ENCODE measurements at places on chromosomes 2 and 18.

DNA sequence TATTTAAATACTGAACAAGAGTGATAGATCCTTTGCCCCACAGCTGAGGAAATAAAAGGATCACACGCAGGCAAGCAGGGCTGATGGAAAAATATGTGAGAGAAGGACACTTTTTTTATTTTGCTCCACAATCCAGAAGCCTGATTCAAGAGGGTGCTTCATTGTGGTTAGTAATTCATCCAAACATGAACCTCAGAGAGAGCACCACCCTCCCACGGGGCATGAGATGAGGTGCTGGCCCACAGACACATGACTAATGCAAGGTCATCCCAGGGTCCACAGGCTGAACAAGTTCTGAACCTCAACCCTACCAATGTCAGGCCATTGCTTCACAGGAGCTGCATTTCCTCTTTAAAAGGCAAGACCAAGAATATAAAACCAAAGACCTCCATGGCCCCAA, 239.6 kb downstream of the MREG start:
- H3K4me1 ChIP-seq, result peaks cover 42% of the 10 kb centered on the region
- DNase-seq, result no peak
- no peak overlapping the region for H3K4me3 ChIP-seq

DNA sequence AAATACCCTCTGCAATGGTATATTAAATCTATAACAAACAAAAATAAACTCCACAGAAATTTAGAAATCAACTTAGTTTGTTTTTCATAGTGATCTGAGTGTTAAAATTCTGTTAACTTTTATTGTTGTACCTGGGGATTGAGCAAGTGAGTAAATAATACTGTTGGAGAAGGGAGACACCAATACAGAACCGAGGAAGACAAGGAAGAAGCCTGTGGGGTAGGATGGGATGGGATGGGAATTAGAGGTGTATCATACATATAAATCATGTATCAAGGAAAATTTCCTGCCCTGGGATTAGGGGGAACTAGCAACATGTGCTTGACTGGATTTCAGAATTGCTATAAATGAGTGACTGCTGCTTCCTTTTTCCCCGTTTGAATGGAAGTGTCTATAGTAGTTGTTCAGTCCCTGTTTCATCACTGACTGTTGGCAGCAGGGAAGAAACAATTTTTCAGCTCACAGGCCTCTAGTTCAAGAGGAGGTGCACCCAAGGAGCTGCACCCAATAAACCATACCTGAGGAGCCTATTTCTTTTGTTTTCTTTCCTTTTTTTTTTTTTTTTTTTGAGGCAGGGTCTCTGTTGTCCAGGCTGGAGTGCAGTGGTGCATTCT, 53.1 kb downstream of the SP110 start:
- H3K4me3 ChIP-seq, result no peak overlapping the region
- no peak overlapping the region for H3K27ac ChIP-seq
- H3K27me3 ChIP-seq, result no peaks in the 10 kb centered on the region

DNA sequence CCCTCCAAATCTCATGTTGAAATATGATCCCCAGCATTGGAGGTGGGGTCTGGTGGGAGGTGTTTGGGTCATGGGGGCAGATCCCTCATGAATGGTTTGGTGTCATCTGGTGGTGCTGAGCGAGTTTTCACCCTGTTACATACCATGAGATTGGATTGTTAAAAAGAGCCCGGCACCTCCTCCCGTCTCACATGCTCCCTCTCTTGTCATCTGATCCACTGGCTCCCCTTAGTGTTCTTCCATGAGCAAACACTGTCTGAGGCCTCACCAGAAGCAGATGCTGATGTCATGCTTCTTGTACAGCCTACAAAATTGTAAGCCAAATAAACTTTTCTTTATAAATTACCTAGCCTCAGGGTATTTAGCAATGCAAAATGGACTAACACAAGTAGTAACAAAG, 405.0 kb upstream of the SLC39A10 start:
- no peaks in the 10 kb centered on the region for H3K27me3 ChIP-seq
- no peak overlapping the region for H3K4me3 ChIP-seq

- H3K27ac ChIP-seq, result no peak overlapping the region
- no peaks in the 10 kb centered on the region for H3K27me3 ChIP-seq
- no peak for DNase-seq
- H3K4me1 ChIP-seq, result peaks cover 2% of the 10 kb centered on the region
These were observed 174.9 kb downstream of the ETAA1 start for GRCh38 chr2:67571785-67572718.

DNA sequence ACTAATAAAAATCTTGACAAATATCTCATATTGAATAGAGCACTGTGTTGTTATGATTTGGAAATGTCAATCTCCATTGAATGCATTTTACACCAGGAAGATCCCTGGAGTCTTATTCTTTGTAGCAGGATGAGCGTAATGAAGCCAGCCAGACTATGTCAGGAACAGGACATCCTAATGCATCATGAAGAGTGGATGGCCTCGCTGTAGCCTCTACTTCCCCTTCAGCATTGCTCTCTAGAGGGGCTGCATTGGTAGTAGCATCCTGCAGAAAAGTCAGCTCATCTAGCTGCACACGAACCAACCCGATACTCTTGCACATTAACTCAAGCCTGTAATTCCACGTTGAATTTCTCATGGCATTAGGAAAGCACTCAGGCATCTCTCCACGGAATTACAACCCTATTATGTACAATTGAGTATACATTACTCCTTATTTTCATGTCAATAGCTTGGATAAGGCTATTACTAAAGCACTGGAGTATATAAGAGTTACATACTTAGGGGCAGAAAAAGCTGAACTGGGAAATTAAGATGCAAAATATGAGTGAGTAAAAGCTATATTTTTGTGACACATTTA, 76.1 kb downstream of the CMPK2 start:
- H3K4me3 ChIP-seq, result no peak overlapping the region
- peaks cover 5% of the 10 kb centered on the region for H3K27me3 ChIP-seq

- DNase-seq, result no peak
- peaks cover 20% of the 10 kb centered on the region for H3K4me1 ChIP-seq
- peak overlapping the region; percentile 80 for H3K27ac ChIP-seq
These were observed 199.6 kb upstream of the FBXO11 start for GRCh38 chr2:48105848-48106247.

DNA sequence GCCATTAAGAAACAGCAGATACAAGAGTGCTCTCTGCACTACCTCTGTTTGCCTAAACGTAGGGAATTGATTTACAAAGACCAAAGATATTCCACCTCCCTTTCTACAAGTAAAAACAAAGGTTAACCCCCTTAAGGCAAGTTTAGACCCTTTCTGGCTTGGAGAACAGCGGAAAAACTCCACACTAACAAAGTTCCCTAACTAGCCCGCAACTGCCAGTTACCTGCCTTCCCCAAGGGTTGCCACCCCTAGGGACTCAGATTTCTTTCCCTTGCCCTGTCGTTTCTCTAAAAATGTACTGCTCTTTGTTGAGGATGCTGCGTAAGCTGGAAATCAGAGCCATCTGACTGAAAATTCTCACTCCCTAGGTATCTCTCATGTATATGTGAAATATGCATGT, 627.5 kb upstream of the SOX11 start:
- H3K27ac ChIP-seq, result no peak overlapping the region
- no peaks in the 10 kb centered on the region for H3K27me3 ChIP-seq
- no peaks in the 10 kb centered on the region for H3K36me3 ChIP-seq
- H3K4me1 ChIP-seq, result peaks cover 1% of the 10 kb centered on the region

DNA sequence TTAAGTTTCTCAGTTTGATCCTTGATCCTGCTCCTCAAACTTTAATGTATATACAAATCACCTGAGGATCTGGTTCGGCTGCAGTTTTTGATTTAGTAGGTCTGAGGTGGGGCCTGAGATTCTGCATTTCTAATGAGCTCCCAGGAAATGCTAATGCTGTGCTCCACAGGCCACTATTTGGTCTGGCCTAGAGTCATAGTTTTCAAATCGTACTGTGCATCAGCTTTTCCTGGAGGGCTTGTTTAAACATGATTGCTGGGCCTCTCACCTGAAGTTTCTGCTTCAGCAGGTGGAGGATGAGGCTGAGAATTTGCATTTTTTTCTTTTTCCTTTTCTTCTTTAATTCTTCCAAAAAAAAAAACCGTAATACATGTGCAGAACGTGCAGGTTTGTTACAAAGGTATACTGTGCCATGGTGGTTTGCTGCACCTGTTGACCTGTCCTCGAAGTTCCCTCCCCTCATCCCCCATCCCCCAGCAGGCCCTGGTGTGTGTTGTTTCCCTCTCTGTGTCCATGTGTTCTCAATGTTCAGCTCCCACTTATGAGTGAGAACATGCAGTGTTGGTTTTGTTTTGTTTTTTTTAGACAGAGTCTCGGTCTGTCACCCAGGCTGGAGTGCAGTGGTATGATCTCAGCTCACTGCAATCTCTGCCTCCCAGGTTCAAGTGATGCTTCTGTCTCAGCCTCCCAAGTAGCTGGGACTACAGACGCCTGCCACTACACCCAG, 42.2 kb upstream of the CD28 start:
- H3K27me3 ChIP-seq, result no peaks in the 10 kb centered on the region
- no peak overlapping the region for H3K4me3 ChIP-seq
- no peak overlapping the region for H3K27ac ChIP-seq
- H3K36me3 ChIP-seq, result no peaks in the 10 kb centered on the region

GRCh38 chr2:28665041-28665704, 86.5 kb upstream of the PPP1CB start:
- DNase-seq, result no peak
- H3K4me3 ChIP-seq, result no peak overlapping the region
- H3K27ac ChIP-seq, result no peak overlapping the region
- no peaks in the 10 kb centered on the region for H3K36me3 ChIP-seq

GRCh38 chr2:168035458-168035857, 211.9 kb downstream of the STK39 start:
- H3K27ac ChIP-seq, result peak overlapping the region; percentile 85
- peaks cover 17% of the 10 kb centered on the region for H3K36me3 ChIP-seq
- DNase-seq, result no peak
- no peaks in the 10 kb centered on the region for H3K27me3 ChIP-seq
- H3K4me3 ChIP-seq, result no peak overlapping the region

- H3K27me3 ChIP-seq, result no peaks in the 10 kb centered on the region
- no peak overlapping the region for H3K27ac ChIP-seq
- no peak for DNase-seq
- no peaks in the 10 kb centered on the region for H3K36me3 ChIP-seq
- H3K4me1 ChIP-seq, result no peaks in the 10 kb centered on the region
These were observed 27.6 kb upstream of the CDC42EP3 start for GRCh38 chr2:37698931-37699481.

- peaks cover 10% of the 10 kb centered on the region for H3K4me1 ChIP-seq
- no peak overlapping the region for H3K4me3 ChIP-seq
- peaks cover 1% of the 10 kb centered on the region for H3K36me3 ChIP-seq
These were observed 44.6 kb downstream of the FOSL2 start for GRCh38 chr2:28437149-28437835.

DNA sequence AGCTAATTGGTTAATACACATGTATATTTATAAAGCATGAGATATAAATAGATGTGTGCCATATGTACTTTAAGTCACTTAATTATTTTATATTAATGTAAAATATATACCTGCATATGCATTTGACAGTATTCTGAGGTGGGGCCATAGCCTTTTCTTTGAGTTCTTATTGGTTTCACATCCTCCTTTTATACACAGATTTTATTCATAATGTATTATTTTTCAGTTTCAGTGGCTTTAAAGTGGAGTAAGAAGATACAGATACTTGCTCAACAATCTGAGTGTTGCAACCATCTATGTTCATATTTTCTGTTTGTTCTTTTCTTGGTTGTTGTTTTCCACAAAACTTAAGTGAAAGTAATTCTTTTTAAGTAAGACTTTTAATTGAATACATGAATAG, 436.5 kb downstream of the RND3 start:
- H3K27ac ChIP-seq, result no peak overlapping the region
- no peak for DNase-seq
- peaks cover 2% of the 10 kb centered on the region for H3K4me1 ChIP-seq
- peaks cover 14% of the 10 kb centered on the region for H3K27me3 ChIP-seq
- no peak overlapping the region for H3K4me3 ChIP-seq
- H3K36me3 ChIP-seq, result no peaks in the 10 kb centered on the region

DNA sequence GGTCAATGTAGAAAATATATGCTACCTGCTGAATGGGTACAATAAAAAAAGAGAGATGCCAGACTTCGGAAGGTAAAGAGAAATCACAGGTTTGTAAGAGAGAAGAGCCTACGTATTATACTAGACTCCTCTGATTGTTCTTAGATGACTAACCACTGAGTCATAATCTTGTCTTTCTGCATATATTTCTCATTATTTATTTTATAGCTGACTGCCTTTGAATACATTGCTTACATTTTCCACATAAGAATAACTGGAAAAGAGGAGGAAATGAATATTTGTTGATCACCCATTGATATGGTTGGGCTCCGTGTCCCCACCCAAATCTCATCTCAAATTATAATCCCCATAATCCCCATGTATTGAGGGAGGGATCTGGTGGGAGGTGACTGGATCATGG, 90.3 kb upstream of the RAB27B start:
- H3K4me1 ChIP-seq, result peaks cover 1% of the 10 kb centered on the region
- H3K27me3 ChIP-seq, result no peaks in the 10 kb centered on the region
- peaks cover 1% of the 10 kb centered on the region for H3K36me3 ChIP-seq
- H3K4me3 ChIP-seq, result no peak overlapping the region

- H3K27ac ChIP-seq, result no peak overlapping the region
- no peak for DNase-seq
- no peaks in the 10 kb centered on the region for H3K36me3 ChIP-seq
- H3K4me3 ChIP-seq, result no peak overlapping the region
These were observed 1631.3 kb downstream of the DPP10 start for GRCh38 chr2:116073731-116074130.

Measured in progenitor cell of endocrine pancreas (in vitro differentiated cells).